Stimulated activated CD8-positive, alpha-beta memory T cell treated with anti-CD3 and anti-CD28 coated beads, Interleukin-4, amount 100 ng/mL, for 4 hours (primary cell): ENCODE measurements at places on chromosomes 3 and 15.

DNA sequence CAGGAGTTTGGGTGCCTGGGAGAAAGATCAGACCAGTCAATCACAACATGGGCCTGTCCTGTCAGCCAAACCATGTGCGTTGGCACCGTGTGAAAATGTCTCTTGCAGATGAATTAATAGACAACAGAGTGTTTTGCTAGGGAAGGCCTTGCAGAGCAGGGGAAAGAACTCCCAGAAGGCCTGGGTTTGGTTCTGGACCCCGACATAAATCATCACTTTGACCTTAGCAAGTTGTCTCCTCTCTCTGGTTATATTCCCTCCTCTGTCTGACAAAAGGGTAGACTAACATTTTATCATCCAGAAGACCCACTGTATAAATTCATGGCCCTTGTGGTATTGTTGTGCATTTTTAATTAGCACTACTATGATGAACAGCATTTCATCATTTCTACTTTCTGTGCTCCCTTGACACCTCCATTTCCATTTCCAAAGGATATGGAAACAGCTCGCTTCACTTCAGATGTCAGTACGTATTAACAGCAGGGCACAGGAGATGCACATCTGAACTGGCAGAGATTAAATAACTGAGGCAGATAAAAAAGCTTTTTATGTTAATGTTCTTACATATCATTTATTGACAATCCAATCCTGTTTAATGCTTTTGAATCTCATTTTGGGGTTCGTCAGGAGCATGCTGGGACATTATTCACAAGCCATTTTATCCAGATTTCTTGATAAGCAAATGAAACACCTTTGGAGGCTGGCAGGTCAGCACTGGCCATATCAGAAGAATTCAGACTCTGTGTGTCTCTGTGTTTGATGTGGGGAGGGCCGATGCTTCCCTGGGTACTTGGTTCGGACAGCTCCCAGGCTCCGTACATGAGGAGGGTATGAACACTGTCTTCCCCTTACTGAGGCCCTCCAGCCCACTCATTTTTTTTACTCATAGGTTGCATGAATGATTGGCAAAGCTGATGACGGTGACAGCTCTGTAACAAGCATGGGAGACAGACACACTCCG, 28.2 kb upstream of the IL12A start:
- DNase-seq = no peak

- no peak for DNase-seq
These were observed 575.4 kb downstream of the NTRK3 start for GRCh38 chr15:87681104-87681503.

- no peak for DNase-seq
These were observed 143.9 kb downstream of the OR4M2 start for GRCh38 chr15:22224241-22224671.

DNA sequence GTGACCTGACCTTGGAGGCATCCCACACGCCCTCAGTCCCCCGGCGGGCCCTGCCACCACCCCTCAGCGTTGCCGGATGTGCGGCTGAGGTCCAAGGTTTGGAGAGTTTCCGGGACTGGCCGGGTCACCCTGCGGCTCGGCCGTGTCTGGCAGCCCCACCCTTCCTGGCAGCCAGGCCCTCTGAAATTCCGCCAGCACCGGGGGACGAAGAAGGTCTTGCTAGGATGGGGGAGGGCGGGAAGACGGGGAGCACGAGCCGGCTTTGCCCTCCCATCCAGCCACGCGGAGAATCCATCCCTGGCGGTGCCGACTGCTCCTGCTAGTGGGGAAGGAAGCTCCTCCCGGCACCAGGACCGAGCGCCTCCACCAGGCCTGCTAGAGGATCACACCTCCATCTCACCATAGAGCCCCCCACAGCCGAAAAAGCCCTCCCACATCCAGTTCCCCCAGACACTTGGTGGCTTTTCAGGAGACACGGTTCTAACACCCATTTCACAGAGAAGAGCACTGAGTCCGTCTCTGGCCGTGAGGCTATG, 81.5 kb downstream of the CPN2 start:
- DNase-seq = no peak

GRCh38 chr3:187293516-187294430, 2.2 kb upstream of the MASP1 start:
- no peak for DNase-seq

DNA sequence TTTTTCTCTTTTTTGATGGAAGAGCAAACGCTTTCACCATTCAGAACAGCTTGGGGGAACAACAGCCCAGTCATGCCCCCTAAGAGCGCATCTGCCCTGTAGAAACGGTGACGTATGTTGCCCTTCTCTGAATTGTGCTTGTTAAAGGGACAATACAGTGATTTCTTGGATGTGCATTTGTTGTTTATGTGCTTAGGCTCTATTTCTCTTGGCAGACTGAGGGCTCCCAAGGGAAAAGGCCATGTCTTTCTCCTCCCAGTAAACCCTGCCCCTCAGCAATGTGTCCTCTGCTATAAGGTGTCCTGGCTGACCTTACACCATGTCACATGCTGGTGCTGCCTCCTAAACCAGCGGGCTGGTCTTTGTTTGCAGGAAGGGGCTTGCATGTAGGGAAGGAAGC, 346.1 kb downstream of the EPHB1 start:
- DNase-seq = no peak

DNA sequence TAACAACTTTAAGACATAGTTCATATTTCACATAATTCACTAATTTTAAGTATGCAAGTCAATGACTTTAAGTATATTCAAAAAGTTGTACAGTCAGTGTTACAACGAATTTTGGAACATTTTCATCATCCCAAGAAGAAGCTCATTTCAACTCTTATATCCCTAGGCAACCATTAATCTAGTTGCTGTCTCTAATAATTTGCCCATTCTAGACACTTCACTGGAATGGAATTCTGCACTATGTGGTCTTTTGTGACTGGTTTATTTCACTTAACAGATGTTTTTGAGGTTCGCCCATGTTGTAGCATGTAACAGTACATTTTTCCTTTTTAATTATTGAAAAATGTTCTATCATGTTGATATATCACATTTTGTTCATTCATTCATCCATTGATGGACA, 104.2 kb upstream of the SPRED1 start:
- DNase-seq = no peak

- no peak for DNase-seq
These were observed 71.6 kb downstream of the SAMMSON start for GRCh38 chr3:70071138-70071537.

GRCh38 chr3:182440101-182440500, 353.2 kb upstream of the ATP11B start:
- DNase-seq = no peak

GRCh38 chr15:76215634-76216033, 95.6 kb downstream of the ETFA start:
- DNase-seq = no peak

DNA sequence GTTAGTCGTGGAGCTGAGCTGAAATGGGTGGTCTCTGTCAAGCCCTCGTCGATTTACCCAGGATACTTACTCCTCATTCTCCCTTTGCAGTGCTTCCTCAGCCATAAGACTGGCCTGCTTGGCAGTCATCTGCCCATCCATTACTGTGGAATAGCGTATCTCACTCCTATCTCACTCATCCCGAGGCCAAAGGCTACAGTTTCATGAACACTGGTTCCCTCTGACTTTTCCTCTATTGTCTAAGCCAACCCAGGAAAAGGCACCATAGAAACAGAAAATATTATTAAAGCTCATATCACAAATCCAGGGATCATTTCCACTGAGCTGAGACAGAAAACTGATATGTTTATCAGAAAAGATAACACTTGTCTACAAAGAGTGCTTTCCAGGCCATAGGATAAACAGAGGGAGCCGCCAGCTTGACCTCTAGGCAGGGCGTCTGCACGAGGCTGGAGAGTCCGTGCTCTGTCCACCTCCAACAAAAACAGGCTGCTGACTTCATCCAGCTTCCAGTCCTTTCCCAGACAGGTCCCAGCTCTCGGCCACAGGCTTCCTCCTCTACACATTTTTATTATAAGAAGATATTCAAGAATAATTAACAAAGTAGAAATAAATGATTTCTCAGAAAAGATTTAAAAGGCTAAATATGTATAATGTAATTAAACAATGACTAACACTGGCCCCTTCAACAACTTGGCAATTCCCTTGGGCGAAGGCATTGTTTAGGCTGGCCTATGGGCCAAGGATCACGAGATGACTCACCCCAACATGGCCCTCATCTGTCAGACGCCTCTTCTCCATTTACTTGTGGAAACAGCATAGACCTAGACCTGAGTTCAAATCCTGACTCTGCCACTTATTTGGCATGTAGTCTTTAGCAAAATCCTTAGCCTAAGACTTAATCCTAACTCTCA, 27.4 kb upstream of the BOC start:
- no peak for DNase-seq

GRCh38 chr3:186002884-186003472, 65.2 kb upstream of the TRA2B start:
- DNase-seq = no peak

- DNase-seq = no peak
These were observed 18.1 kb downstream of the CYP11A1 start for GRCh38 chr15:74349241-74349778.

GRCh38 chr3:19149368-19149767, 1.1 kb downstream of the KCNH8 start:
- no peak for DNase-seq

- no peak for DNase-seq
These were observed 356.7 kb downstream of the PDCD6IP start for GRCh38 chr3:34155108-34155507.

GRCh38 chr3:30319713-30320112, 286.7 kb upstream of the TGFBR2 start:
- no peak for DNase-seq

DNA sequence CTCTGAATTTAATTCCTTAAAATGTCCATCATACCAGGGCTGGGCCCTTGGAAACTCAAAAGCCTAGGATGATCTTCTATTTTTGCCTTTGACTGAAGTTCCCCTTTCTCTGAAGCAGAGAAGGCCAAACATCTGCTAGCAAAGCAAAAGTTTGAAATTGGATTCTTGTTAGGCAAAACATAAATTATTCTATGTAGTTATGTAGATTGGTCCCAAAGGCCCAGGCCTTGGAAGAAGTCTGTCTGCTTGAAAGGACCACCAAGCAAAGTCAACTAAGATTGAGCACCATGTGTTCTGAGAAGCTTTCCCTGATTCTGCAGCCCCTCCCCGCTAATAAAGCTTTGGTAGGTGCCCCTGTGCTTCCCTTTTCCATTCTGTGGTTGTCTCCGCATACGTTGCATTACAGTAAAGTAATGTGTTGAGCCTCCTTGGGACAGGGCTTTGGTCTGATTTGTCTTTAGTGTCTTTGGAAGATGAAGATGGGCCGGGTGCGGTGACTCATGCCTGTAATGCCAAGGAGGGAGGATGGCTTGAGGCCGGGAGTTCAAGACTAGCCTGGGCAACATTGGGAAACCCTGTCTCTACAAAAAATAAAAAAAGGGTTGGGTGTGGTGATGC, 56.4 kb downstream of the RPL39L start:
- DNase-seq = no peak

DNA sequence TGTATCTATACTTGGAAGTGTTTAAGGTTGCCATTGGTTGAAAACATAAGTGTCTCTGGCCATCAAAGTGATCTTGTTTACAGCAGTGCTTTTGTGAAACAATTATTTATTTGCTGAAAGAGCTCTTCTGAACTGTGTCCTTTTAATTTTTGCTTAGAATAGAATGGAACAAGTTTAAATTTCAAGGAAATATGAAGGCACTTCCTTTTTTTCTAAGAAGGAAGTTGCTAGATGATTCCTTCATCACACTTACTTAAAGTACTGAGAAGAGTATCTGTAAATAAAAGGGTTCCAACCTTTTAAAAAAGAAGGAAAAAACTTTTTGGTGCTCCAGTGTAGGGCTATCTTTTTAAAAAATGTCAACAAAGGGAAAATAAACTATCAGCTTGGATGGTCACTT, 19.7 kb downstream of the B3GNT5 start:
- no peak for DNase-seq

GRCh38 chr3:194284351-194284750, 66.8 kb downstream of the CPN2 start:
- no peak for DNase-seq

GRCh38 chr3:24503616-24504113, 9.0 kb upstream of the THRB start:
- DNase-seq = no peak

DNA sequence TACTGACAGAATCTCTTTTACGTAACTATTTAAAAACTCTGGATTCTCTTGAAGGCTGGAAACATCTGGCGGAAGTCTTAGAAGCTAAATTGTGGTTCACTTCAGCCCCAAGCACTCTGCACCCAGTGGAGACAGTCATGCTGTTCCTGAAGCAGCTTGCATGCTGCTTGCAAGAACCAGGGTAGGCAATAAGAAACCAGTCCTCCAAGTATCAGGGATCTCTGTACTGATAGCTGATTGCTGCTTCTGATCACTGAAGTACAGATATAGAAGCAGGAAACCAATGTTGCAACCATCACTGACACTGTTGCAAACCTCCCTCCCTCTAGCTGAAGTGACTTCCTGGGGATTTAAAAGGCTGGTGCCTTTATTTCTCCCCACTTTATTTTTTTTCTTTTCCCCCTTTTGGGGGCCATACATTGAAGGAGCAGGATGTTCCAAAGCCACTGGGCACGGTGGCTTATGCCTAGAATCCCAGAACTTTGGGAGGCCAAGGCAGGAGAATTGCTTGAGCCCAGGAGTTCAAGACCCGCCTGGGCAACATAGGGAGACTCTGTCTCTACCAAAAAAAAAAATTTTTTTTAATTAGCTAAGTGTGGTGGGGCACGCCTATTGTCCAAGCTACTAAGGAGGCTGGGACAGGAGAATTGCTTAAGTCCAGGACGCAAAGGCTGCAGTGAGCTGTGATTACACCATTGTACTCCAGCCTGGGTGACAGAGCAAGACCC, 15.3 kb downstream of the SPCS1 start:
- no peak for DNase-seq

- DNase-seq = no peak
These were observed 35.4 kb upstream of the XCR1 start for GRCh38 chr3:46062679-46063078.

GRCh38 chr3:139732729-139733128, 55.0 kb upstream of the NMNAT3 start:
- DNase-seq = no peak

GRCh38 chr15:74245342-74245931, 9.3 kb downstream of the CCDC33 start:
- DNase-seq = no peak

GRCh38 chr15:52153900-52154895, 37.0 kb downstream of the GNB5 start:
- no peak for DNase-seq
